H9 (cell line): ENCODE measurements at places on chromosomes 1 and 21.

- DNase-seq: no peak
Measured at GRCh38 chr1:80217377-80217986, 1211.0 kb upstream of the ADGRL4 start.

- DNase-seq: no peak
Measured at GRCh38 chr1:210688512-210689234, 360.0 kb downstream of the HHAT start.

- no peak for DNase-seq
Measured at GRCh38 chr1:43405876-43406234, 16.2 kb downstream of the SZT2 start.

DNA sequence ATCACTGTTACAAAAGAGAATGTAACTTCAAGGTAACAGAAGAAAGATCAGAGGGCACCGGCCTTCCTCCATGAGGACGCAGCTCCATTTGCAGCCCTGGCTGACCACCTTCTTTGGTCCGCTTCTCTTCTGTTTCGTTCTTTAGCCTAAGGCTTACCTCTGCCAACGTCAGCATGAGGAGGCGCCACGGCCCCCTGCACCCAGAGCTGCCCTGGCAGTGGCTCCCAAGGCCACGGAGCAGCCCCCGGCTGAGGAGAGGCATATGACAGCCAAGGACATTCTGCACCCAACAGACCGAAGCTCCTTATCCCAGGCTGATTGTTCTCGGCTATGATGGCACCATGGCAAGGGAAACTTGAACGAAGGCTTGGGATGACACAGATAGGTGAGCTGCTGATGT, 250.3 kb downstream of the TOMM20 start:
- DNase-seq: no peak

DNA sequence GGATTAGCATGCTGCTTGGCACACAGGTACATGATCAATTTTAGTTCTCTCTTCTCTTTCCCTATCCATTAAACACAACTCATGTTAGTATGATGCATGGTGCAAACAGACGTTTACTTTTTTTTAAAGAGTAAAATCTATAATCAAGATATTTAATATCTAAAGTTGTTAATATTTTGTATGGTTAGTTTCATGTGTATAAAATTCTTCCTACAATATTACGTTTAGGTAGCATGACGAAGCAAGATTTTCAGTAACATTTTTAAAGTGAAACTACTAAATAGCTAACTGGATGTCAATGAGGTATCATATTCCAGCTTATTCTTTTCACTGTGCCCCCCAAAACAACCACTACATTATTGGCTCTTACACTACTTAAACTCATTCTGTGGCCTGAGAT, 36.6 kb downstream of the CNIH4 start:
- DNase-seq: no peak

DNA sequence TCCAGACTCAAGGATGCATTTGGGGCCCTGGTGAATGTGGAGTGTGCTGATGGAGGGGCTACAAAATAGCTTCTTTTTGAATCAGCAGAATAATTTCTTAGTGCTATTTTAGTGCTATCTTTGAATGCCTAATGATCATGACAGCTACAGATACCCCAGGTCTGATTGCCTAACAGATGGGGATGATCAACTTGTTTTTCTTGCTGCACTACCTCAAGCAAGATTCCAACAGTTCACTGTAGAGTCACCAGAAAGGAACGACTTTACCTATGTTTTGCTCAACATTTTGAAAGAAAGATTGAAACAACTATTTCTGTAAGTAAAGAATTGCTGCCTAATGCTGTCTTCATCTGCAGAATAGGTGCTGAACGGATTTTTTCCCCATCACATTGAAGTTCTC, 42.6 kb upstream of the VAV3 start:
- no peak for DNase-seq

- no peak for DNase-seq
Measured at GRCh38 chr1:240555524-240555923, 56.4 kb downstream of the GREM2 start.

DNA sequence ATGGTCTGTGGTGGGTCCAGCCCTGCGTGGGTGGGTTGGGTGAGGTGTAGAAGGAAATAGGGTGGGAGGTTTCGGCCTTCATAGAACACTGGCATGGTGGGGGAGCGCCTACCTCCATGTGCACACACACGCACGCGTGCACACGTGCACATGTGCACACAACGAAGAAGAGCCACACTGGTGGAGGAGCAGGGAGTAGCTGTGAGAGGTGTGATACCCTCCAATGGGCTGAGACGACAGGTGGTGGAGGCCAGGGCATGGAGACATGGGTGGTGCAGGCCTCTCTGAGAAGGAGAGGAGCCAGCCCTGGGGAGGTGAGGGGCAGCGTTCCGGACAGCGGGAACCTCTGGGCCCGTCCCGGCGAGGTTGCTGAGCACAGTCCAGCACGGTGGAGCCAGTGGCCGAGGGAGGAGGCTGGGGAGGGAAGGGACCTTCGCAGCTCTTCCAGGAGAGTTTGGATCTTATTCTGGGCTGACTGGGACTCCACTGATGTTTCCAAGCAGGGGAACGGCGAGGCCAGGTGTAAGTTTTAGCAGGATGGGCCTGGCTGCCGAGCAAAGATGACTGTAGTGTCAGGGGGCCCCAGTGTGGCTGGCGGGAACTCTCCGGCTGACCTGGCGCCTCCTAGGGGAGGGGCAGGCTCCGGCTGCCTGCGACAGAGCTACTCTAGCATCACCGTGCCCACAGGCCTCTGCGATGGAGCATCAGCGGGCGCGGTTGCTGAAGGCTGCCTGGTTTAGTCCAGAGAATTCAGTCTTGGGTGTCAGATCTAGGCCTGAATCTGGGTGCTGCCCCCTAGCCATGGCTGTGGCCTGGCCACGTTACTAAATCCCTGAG, 107.2 kb downstream of the ARHGEF10L start:
- DNase-seq: peak; percentile 43

GRCh38 chr1:206608108-206608698, 4.1 kb downstream of the EIF2D start:
- DNase-seq: peak; percentile 41

- DNase-seq: no peak
Measured at GRCh38 chr21:36386031-36386642, 945 bp downstream of the CHAF1B start.

- no peak for DNase-seq
Measured at GRCh38 chr1:231796141-231796540, 169.6 kb downstream of the DISC1 start.

DNA sequence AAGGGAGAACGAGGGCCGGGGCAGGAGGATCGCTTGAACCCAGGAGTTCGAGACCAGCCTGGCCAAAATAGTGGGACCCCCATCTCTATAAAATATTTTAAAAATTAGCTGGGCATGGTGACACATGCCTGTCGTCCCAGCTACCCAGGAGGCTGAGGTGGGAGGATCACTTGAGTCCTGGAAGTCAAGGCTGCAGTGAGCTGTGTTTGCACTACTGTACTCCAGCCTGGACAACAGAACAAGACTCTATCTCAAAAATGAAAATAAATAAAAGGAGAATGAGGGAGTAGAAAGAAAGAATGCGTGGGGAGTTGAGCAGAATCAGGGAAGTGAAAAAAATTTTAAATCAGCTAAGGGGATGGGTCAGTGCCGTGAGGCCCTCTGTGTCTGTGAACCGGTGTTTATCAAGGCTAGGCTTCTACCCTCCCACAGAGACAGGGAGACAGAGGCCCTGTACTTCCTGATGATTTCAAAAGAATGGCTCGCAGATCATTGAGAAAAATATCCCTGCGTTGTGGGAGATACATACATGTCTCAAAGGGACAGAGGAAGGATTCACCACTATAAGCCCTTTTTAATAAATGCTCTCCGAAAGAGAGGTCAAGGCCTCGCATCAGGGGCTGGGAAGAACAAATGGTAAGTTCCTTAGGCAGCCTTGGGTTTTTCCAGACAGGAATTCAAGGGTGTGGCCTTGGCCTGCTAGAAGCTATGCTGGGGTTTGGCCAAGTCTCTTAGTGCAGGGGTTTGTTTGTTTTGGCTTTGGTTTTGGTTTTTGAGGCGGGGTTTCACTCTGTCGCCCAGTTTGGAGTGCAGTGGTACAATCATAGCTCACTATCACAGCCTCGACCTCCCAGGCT, 20.7 kb downstream of the IL10RB start:
- no peak for DNase-seq

DNA sequence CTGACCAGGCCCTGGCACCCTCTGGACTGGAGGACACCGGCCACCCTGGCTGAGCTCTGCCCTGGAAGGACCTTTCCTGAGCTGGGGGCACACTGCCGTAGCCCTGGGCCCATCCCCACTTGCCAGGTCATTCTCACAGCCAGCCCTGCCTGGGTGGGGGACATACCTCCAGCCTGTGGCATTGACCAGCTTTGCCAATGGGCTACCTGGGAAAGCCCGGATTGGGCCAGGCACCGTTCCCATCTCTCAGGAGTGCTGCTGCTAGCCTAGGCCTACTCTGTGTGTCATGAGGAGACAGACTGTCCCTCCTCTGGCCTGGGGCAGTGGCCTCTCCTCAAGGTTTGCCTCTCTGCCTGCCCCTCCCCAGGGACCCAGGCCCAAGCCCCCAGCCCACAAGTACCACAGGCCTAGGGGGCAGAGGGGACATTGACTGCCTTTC, 40.0 kb downstream of the COQ8A start:
- peak; percentile 26 for DNase-seq

DNA sequence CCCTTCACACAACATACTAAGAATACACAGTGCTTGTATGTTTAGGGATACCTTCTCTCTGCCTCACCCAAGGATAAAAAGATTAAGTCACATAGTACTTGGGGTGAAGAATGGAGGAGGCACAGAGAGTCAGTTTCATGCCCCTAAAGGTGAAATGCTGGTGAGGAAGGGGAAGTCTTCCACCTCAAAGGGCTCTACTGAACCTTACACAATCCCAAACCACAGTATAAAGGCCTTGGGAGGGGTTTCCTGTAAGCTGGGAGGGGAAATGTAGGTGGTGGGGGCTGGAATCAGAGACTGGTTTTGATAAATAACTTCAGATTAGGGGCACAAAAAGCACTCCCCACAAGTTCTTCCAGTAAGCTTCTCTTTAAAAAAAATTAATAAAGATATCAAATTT, 3.5 kb downstream of the MINDY1 start:
- DNase-seq: no peak

DNA sequence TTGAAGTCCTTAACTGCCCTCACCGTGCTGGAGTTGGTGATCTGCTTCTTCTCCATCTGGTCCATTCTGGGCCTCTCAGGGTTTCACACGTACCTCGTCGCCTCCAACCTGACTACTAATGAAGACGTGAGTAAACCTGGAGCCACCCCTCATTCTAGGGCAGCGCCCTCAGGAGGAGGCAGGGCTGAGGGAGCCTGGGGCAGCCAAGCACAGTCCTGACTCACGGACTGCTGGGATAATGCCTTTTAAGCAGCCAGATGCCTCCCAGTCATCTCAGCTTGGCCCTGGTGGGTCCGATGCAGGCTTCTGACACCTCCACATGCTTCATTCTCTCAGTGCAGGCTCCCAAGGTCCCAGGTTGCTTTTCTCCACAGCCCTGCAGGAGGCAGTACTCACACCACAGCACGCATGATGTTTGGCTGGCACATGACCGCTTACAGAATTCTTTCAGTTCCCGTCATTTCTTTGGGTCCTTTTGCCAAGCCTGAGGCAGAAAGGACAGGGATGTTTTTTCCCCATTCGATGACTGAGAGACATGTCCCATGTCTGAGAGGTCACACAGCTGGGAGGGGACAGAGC, 11.8 kb upstream of the SFN start:
- DNase-seq: no peak

DNA sequence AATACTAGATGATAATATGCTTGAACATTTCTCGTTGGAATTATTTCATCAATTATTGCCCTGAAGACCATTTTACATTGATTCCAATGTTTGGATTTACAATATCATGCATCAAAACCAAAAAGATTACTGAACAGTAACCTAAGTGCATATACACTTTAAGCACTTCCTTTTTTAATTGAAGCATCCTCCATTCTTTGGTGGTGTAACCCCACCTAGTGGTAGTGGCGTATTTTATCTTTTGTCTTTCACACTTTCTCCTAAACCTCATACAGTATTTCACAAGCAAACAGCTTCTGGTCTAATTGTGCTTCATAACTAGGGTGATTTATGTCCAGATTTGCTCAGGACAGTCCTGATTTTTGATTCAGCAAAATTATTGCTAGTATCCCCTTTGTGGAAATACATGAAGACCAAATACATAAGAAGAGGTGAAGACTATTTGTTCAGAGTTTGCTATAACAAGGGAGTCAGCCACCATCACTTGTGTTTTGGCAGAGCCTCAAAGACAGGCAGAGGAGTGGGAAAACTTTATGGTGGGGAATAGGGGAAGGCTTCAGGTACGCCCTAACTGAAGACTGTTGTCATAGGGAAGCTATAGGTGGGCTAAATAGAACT, 3.4 kb upstream of the NVL start:
- no peak for DNase-seq

- peak; percentile 42 for DNase-seq
Measured at GRCh38 chr21:33642896-33643657, 776 bp downstream of the ITSN1 start.
